ENCODE measurements at places on chromosomes 11 and 22.

DNA sequence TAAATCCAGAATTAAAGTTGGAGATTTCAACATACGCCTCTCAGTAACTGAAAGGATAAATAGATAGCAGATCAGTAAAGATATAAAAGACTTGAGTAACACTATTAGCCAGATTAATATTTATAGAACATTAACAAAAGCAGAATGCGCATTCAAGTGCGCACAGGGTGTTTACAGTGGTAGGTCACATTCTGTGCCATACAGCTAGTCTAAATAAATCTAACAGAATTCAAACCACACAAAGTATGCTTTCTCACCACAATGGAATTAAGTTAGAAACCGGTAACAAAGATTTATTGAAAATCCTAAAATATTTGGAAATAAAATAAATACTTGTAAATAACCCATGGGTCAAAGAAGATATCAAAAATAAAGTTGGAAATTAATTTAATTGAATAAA is 341.0 kb downstream of the DYNC2H1 start:
- no peak for DNase-seq

- no peak for DNase-seq
Measured at GRCh38 chr11:113587308-113587739, 112.1 kb upstream of the DRD2 start.

- DNase-seq: no peak
Measured at GRCh38 chr22:43926349-43926710, 2.7 kb downstream of the PNPLA3 start.

DNA sequence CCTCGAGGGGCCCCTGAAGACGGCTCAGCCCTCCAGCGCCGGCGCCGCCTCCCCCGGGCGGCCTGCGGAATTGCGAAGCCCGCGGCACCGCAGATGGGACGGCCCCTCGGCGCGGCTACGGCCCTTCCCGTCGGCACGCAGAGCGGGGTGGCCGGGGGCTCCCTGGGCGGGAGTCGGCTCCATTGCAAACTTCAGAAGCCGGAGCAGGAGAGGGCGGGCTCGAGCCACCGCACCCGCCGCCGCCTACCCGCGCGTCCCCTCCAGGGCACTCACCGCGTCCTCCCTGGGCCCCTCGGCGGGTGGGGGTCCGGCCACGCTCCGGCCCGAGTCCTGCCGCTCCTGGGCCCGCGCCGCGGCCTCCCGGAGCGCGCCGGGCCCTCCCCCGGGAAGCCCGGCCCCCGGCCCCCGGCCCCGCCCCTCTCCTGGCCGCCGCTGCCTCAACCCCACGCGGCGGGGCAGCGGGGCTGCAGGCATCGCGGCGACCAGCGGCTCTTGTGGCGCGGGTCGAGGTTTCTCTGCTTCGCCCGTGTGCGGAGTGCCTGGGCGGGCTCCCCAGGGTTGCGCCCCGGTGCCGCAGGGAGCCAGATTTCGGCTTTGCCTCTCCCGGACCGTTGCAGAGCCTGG is at the start of gene PACSIN3:
PACSIN3 (minus strand) TSS at position 359 of the 624 bp plus-strand sequence. CDS start 3,707 bp downstream, outside the sequence.
- no peak for DNase-seq

DNA sequence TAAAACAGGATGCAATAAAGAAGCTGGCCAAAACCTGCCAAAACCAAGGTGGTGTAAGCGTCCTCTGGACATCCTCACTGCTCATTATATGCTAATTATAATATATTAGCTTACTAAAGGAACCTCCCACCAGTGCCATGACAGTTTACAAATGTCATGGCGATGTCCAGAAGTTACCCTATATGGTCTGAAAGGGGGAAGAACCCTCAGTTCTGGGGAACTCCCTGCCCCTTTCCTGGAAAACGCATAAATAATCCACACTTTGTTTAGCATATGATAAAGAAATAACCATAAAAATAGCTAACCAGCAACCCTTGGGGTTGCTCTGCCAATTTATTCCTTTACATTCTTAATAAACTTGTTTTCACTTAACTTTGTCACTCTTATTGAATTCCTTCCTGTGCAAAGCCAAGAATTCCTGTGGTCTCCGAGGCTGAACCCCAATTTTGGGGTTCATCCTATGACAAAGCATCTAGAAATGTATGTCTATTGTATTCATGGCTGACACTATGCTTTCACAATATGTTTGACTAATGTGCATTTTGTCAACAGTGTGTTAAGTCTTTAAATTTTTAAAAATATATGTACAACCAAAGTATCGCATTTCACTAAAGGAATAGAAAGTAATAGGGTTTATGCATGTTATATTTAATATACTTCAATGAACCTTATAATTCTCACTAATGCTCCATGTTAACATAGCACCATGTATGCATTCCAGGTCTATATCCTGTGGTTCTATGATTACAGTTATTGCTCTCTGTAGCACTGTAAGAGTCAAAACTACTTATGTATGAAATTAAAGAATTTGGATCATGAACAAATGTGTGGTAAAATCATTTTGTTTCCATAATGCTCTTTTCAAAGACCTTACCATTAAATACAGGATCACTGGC is 25.1 kb downstream of the LGR4 start:
- DNase-seq: no peak

GRCh38 chr22:17102297-17102667 is 17.5 kb downstream of the IL17RA start:
- no peak for DNase-seq

- no peak for DNase-seq
Measured at GRCh38 chr22:29755889-29756288, 10.9 kb downstream of the ZMAT5 start.

DNA sequence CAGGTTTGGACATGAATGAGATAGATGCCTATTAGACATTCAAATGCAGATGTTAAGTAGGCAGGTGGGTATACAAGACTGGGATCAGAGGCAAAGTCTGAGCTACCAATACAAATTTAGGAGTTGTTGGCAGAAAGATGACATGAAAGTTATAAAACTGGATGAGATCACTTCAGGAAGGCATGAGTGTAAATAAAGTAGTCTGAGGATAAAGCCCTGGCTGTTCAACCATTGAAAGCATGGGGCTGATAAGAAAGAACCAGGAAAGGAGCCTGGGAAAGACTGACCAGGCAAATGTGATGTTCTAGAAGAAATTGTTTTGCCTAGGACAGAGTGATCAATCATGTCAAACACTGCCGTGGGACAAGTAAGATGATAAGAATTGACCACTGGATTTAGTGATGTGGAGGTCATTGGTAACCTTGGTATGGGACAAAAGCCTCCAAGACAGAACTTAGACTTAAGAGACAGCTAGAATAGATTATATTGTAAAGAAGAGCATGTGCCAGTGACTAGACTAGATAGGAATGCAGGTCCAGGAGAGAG is 98.5 kb downstream of the EHF start:
- DNase-seq: no peak

GRCh38 chr11:115411120-115411519 is 93.1 kb downstream of the CADM1 start:
- DNase-seq: no peak

DNA sequence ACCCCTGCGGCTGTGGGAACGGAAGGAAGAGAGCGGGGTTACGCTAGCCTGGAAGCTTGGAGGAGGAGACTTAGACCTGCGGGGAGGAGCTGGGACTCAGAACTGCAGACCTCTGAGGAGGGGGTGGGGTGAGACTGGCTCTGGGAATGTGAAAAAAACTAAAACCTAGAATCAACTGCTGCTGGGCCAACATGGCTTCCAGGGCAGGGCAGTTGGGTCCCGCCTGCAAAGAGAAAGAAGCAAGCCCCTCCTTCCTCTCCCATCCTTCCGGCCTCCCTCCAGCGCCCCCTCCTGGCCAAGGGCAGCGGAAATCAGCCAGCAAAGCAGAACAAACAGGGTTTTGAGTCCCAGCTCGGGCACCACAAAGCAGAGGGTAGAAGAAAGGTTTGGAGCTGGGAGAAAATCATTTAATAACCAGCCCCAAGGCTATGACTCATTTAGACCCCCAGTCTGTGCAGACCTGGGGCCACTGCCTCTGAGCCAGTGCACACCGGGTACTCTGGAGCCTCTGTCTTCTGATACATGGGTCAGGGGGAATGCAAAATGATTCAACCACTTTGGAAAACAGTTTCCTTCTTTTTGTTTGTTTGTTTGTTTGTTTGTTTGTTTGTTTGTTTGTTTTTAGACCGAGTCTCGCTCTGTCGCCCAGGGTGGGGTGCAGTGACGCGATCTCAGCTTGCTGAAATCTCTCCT is 7.3 kb upstream of the NCF4 start:
- DNase-seq: peak; percentile 10

- no peak for DNase-seq
Measured at GRCh38 chr11:68525930-68526329, 65.4 kb downstream of the PPP6R3 start.

DNA sequence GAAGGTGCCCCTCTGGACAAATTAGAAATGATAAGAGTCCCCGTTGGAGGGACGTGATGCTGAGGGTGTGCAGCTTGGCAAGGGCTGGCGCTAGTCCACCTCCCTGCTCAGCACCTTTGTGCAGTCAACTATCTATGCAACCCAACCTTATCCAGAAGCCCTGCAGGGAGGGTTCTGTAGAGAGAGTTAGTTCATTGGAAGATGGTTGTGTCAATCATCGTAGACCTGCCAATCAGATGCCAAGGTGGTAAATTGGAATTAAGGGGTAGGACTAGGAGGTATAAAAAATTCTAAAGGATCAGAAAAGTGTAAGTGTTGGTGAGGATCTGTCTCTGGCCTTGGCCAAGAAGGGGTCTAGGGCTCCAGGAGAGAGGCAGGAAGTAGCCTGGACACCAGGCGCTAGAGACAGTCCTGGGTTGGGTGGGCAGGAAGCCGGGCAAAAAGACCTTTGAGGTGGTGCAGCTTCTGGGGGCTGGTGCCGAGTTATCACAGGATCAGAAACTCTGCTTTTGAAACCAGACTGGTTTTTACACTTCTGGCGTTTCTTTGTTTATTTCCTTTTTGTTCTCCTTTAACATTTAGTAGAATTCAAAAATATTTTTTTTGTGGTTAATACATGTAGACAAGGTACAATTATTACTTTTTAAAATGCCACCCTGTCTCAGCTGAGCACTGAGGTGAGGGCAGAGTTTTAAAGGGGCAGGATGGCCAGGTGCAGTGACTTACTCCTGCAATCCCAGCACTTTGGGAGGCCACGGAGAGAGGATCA is 1.6 kb downstream of the C1QTNF6 start:
- peak; percentile 58 for DNase-seq

- no peak for DNase-seq
Measured at GRCh38 chr11:80816454-80816847, 1375.6 kb upstream of the TENM4 start.

DNA sequence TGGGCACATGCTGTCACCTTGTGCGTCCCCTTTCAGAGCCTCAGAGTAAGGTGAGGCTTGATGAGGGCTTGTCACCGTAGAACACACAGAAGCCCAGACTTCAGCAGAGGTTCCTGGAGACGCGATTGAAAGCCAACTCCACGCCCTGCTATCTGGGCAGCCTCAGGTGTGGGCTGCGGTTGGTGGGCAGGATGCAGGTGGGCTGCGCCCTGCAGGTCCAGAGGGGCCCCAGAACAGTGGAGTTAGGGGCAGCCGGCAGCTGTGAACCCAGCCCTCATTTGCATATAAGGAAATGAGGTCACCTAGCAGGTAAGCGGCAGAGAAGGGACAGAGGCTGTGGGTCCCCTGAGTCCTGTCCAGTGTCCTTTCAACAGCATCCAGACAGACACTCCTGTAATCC is 15.4 kb downstream of the PHLDA2 start:
- no peak for DNase-seq

DNA sequence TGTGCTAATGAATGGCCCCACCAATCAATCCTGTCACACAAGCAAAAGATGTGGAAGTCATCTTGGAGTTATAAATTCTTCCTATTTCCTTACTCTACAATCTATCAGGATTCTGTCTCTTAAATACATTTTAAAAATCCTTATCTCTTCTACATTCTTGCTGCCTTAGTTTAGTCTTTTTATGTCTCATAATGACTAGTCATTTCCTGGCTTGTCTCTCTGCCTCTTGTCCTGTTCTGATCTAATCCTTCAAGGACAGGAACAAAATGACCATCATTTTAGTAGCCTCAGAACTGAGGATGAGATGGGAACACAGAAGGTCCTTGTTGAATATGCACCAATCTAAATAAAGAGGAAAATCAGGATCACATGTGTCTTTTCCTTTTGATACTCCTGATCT is 56.6 kb upstream of the LIN7C start:
- DNase-seq: no peak

GRCh38 chr22:25853078-25853477 is 111.1 kb downstream of the MYO18B start:
- no peak for DNase-seq

DNA sequence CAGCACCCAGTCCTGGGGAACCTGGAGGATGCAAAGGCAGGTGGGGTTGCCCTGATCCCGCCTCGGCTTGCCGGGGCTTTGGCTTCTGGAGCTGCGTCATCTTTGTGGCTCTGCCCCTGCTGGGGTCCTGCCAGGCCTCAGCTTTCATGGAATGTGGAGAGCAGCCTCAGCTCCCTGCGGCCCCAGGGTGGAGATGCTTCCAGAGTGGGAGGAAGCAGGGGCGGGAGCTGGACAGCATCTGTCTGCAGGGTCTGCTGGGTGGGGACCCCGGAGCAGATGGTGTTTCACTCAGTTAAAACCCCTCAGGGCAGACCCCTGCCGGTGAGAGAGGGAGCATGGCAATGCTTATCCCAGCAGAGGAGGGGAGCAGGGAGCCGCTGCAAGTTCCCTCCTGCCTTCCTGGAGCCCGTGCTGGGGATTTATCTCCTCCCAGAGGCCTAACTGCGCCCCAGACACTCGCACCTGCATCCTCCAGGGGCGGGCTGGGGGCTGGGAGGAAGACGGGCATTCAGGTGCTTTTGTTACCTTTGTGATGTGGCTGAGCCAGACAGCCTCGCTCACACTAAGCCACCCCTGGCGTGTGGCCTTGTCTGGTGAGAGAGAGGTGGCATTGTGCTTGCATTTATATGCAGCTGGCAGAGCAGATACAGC is 15.7 kb downstream of the GRIK4 start:
- DNase-seq: no peak

GRCh38 chr11:117917591-117918151 is 11.5 kb downstream of the TMPRSS13 start:
- DNase-seq: no peak

DNA sequence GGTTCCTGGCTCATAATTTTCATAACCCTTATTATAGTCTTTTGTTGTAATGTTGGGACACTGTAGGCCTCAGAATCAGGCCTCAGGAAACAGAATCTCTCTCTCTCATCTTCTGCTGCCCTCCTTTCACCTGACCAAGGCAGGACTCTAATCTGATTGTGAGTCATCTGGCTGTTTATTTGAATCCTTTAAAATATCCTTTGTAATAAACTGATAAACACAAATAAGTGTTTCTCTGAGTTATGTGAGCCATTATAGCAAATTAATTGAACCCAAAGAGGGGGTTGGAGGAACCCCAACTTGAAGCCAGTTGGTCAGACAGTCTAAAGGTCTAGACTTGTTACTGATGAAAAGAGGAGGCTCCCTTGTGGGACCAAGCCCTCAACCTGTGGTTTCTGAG is 30.6 kb downstream of the ACER3 start:
- DNase-seq: no peak
